ENCODE measurements at places on chromosomes 13 and 19.

GRCh38 chr13:110509971-110510786 lies 51.3 kb downstream of the RAB20 start:
- no peak for DNase-seq

- DNase-seq, result no peak
These were observed 19.0 kb downstream of the CHST8 start for GRCh38 chr19:33640773-33641172.

GRCh38 chr13:34372581-34372980 lies 554.6 kb downstream of the RFC3 start:
- no peak for DNase-seq

- no peak for DNase-seq
These were observed at the start of gene LILRB5 for GRCh38 chr19:54257116-54257480. Gene LILRB5 (minus strand): TSS chr19:54257273. CDS start chr19:54257193, 80 bp downstream.

DNA sequence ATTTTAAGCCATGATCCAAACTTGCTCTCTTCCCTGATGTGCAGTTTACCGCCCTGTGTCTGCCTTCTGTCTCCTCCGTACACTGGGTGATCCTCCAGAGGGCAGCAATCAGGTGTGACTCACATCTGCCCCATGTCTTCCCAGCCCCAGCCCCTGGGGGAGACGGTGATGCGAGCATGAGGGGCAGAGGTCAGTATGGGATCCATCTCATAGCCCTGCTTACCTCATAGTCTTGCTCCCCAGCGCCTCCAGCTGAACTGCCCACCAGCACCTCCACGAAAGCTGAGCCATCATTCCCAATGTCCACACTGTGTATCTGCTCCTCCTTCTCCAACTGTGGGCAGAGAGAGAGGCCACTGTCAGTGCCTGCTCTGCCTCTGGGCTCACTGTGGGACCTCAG lies 14.6 kb downstream of the XRCC1 start:
- peak; percentile 23 for DNase-seq

GRCh38 chr13:104461049-104461448 lies 1394.8 kb upstream of the SLC10A2 start:
- no peak for DNase-seq

DNA sequence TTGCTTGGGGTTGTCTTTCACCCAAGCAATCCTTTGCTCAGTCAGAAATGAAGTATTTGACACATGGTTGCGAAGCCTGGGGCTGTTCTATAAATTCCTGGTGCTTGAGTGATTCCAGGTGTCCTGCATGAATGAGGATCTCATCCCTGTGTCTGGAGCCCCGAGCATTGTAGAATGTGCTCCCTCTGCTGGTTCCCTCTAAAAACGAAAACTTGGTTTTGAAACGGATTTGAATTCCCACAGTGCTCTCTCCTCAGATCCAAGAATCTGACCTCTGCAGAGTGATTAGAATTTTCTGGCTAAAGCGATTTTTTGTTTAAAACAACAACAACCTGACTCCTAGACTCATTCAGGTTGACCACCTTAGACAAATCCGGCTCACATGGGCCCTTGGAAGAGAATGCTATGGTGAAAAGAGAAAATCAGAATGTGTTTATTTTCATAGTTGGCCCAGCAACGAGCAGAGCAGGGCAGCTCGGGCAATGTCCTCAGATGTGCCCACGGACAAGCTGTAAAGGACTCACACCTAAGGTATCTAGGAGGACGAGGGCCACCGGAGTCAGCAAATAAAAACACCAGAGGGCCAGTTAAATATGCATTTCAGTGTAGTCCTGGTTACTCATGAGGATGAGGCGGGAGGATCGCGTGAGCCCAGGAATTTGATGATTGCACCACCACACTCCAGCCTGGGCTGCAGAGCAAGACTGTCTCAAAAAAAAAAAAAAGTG lies 8.7 kb upstream of the ATP12A start:
- DNase-seq, result no peak

DNA sequence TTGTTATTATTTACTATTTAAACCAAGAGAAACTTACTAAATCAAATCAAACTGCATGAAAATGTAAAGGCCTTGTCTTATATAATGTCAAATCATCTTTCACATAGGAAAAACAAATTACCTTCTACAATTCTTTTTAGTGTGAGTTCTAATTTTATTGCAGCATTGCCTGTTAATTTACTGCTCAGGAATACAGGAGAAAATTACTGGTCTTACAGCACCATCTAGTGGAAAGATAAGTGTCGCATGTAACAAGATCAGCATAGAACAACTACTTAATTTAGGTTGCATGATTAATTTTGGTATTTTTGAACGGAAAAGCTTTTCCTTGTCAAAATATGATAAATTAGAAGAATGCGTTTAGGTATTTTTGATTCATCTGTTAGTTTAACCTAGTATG lies 502.7 kb downstream of the UQCRFS1 start:
- no peak for DNase-seq

- DNase-seq, result no peak
These were observed 94.2 kb downstream of the FRY start for GRCh38 chr13:32125751-32126150.

DNA sequence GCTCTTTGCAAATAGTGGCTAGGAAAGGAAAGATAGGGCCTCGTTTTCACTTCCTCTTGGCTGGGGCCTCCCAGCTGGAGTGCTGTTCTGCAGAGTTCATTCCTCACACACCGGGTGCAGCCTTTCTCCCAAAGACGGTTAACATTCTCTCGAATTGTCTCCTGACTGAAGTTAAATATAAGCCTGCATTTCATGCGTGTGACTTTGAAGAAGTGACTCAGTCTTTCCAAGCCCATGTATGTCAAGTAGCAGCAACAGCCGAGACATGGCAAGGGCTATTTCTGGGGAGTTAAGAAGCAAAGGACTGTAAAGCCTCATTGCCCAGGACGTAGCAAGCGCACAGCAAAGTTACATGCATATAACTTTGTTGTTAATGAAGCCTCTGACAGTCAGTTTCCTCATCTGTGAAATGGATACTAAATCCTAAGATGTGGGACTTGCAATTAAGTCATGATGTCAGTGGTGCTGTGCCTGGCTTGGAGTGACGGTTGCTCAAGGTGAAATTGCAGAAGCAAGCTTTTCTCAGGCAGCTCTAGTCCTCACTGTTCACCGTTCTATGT lies 502.4 kb downstream of the MYO16 start:
- no peak for DNase-seq

DNA sequence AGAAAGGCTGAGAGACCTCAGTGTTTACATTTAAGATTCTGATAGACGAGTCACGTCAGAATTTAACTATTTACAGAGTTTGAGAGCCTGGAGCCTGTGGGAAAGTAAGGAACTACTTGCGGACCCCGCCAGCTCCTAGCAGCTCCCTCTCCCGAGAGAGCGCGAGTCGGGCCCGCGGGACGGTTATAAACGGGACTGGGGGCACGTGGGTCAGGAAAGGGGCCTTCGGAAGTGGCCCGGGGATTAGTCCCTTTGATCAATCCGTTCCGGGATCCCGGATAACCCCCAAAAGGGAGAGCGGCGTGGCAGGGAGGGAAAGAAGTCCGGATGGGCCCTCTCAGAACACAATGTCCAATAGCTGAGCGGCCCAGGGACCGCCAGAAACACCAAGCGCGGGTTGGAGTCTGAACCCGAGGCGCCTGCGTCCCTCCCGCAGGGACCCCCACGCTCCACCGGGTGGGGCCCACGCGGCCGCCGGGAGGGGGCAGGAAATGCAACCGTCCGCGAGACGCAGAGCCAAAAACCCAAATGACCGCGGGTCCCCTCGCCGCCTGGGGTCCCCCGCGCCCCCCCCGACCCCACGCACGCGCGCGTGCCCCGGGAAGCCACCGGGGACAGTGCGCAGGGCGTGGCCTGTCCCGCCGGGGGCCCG lies 3.6 kb downstream of the ZIC5 start:
- no peak for DNase-seq

DNA sequence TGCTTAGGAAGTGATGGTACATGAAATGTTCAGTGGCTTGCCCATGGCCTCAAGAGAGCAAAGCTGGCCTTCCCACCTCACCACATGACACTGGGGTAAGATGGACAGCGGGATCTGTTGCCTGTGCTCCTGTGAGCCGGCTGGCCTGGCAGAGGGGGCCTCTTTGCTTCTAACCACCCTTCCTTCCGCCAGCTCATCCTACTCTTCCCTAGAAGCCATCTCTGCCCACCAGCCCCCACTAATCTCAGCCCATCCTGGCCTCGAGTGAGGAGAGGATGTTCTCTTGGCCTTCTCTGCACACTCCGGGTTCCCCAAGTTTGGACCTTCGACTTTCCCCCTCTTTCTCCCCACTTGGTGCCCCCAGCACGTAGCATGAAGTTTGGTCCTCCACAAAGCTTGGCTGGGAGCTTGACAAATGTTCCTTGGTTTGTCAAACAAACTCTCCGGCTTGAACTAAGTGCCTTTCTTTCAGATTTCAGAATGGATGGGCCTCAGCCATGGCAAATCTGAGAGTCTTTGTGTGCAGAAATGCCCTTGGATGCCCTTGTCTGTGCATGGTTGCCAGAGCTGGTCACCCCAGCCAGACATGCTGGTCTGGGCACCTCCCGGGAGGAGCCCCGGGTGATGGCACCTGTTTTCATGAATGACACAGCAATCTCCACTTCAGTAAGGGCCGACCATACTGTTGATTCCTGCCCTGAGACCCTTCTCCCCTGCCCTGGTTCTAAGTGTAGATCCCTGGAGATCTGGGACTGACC lies 145.5 kb downstream of the URI1 start:
- no peak for DNase-seq

- no peak for DNase-seq
These were observed 100.4 kb downstream of the ING1 start for GRCh38 chr13:110813646-110814624.

DNA sequence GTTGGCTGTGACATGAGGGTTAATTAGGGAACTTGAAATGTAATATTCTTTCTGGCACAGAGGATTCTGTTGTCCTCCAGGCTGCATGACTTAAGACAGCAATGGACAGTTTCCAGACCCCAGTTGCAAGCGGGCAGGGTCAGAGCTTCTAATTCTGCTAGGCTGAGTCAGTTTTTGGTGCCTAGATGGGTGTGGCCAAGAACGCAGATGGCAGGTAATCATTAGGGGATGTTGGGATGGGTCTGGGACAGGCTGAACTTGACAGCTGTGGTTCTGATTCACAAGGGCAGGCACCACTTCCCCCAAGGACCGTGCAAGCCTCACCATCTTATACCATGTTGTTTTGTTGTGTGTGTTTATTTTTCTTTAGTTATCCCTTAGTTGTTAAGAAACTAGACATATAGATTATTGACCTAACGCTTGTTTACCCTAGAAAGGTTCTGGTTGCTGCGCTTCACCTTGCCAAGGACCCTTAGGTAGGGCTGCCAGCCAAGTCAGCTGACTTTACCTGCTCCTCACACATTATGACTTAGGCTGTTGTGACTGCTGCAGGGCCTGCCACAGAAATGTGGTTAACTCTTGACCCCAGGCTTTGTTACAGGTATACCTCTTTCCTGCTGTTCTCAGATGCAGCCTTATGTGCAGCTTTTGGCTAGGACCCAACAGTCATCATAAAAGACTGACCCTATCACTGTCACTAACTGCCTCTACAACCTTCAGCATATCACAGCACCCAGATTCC lies 117.7 kb upstream of the KLF12 start:
- no peak for DNase-seq

DNA sequence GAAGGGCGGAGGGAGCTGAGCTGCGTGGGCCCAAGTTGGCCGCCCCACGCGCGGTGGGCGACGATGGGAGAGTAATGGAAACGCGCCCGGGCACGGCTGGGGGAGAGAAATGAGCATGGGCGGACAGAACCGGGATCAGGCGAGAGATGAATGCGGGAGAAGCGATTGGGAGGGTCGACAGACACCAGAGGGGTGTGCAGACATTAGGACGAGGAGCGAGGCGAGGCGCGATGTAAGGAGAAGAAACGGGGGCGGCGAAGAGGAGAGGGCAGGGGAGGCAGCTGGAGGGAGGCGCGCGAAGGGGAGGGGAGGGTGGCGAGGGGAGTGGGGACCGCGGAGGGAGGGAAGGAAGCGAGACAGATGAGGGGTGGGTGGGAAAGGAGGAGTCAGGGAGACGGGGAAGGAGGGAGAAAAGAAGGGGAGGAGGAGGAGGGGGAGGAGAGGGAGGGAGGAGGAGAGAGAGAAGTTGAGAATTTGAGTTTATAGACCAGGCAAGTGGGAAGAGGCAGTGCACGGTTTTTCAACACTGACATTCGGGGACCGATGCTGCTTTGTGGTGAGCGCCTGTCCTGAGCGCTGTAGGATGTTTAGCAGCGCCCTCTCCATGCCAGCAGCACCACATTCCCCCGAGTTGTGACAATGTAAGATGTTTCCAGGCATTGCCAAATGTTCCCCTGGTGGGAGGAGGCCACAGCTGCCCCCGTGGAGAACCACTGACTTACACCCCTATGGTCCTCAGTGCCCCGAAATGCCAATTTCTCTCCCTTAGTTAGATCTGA lies at the start of gene SHISA7:
Gene SHISA7, minus strand, starts transcription at position 256 of the 779 bp plus-strand sequence. CDS start 437 bp downstream, outside the sequence.
- no peak for DNase-seq

DNA sequence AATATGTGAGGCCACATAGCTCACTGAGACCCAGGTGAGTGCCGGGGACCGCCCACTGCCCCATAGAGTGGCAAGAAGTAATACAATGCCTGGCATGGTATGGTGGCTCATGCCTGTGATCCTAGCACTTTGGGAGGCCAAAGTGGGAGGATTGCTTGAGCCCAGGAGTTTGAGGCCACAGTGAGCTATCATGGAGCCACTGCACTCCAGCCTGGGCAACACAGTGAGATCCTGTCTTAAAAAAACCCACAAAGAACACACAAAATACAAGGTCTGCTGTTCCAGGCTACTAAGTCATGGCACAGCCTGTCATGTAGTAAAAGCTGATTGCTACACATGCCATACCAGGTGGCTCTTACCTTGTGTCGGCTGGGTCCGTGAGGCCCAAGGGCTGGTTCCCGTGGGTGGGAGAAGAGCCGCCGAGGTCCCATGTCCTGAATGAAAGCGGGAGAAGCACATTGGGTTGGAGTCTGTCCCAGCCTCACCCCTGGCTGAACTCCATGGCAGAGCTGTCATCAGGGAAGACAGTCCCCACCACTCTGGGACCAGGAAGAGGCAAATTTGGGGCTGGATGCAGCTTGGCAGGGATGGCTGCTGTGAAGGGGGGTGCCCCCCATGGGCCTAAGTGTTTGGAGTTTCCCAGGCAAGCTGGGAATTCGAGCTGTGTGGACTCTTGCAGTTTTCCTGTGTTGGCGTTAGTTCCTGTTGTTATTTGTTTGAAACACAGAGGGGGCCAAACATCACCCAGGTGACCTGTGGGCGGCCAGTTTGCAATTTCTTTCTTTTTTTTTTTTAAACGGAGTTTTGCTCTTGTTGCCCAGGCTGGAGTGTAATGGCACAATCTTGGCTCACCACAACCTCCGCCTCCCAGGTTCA lies 3.2 kb upstream of the FDX2 start:
- DNase-seq, result no peak

GRCh38 chr13:100835695-100836094 lies 161.1 kb upstream of the TMTC4 start:
- no peak for DNase-seq

DNA sequence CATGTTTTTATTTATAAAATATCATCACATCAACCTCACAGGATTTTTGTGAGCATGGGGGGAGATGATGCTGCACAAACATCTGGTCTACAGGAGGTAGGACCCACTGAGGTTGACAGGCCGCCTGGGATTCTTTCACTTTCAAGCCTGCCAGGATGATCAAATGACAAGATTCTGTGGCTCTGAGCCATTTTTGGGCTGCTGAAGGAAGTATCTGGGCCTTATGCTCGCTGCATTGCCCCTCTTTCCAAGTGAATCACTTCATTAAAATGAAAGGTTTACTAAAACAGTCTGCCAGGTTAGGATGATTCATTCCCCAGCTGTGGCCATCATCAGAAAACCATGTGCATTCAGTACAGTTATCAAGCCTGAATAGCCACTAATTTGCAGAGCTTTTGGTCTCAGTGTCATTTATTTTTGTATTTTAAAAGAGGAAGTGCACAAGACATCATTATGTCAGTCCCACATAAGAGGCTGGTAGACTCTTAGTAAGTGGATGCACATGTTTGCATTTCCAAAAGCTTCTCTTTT lies 34.4 kb downstream of the STARD13 start:
- DNase-seq, result no peak
